ENCODE measurements at places on chromosomes 7 and 10.

DNA sequence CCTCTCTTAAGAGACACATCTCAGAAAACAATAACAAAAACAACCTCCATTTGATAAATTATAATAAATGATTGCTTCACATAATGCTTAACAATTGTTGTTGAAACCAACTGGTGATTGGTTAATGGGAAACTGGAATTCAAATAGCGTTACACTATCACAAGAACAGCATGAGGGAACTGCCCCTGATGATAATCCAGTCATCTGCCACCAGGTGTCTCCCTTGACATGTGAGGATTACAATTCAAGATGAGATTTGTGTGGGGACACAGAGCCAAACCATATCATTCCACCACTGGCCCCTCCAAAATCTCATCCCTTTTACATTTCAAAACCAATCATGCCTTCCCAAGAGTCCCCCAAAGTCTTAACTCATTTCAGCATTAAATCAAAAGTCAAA is 375.9 kb downstream of the BMPER start:
- DNase-seq = no peak

DNA sequence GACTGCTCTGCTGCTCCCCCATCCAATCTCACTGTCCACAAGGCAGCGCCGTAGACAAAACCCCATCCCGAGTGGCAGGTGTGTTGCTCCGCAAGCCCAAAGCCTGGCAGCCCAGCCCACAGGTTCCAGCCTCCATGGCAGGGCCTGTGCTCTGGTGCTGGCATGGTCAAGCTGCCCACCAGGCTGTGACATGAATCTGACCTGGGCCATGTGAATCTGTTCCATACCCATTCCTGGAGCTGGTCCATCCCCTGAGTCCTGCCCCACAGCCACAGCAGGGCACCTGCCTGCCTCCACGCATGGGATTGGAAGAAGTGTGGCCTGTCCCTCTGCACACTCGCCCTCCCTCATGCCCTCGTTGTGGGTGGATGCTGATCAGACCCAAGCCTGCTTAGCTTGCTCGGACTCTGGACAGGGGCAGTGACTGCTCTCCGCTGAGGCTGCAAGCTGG is 128.8 kb downstream of the PTPN20 start:
- no peak for DNase-seq

- no peak for DNase-seq
Observed at GRCh38 chr7:157784041-157784835, 447.4 kb downstream of the DNAJB6 start.

GRCh38 chr10:72297281-72297804 is 23.6 kb downstream of the DDIT4 start:
- DNase-seq = peak; percentile 63

DNA sequence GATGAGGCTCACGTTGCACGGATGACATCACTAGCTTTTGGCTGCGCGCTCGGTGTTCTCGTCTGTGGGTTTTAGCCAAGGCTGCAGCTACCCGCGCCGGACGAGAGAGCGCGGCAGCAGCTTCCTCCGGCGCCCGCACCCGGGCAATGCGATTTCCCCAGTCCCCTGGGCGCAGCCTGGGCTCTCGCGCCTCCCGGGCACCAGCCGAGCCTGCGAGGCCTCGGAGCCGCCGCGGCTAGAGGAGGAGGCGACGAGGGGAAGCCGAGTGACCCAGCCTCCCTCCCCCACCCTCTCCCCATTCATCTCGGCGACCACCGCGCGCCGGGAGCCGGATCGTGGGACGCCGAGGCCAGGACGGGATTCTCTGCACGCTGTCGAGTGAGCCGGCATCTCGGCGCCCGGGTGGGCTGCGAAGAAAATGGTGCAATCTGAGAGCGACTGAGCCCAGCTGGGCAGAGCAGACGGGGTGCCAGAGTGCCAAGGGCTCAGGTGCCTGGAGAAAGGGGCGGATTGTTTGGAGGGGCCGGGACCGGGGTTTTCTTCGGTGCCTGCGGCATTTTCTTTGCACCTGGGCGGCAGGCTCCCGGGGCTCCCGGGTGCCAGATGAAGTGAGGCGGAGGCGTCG is 1.2 kb upstream of the TMEM178B start:
- DNase-seq = no peak

- DNase-seq = no peak
Observed at GRCh38 chr7:2476298-2476697, at the start of gene GRIFIN. Gene GRIFIN, minus strand, starts transcription at chr7:2476398. Its CDS starts 15 bp downstream, at chr7:2476383.

DNA sequence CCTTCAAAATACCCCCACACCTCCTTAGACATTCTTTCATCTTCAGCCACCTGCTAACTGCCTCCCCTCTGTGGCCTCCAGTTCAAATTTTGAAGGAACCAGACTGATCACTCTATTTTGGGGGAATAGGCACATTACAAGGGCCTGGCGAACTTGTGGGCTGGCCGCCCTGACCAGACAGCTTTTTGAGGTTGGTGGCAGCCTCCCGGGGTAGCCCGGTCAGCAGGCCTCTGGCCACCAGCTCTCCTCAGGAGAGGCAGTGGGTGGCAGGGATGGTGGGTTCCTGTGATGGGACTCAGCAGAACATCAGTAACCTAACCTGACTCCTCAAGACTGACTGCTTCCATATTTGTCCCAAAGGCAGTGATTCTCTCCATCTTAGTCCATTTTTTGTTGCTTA is 17.4 kb upstream of the EEPD1 start:
- DNase-seq = no peak

DNA sequence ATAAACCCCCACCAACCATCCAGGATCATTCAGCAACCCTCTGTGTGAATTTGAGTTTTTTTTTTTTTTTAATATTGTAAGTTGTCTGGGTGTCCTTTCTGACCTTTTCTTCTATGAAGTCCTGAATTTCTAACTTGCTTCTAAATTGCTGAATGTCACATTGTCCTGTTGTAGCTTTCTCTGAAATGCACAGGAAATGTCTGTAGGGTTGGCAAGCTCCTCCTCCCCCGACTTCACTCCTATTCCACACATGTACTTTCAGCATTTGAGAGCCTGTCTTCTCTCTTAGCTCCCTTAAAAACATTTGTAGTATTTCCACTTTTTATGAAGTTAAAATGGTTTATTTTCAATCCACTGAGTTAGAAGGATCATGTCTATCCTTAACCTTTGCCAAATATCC is 3.3 kb upstream of the CNNM2 start:
- no peak for DNase-seq

DNA sequence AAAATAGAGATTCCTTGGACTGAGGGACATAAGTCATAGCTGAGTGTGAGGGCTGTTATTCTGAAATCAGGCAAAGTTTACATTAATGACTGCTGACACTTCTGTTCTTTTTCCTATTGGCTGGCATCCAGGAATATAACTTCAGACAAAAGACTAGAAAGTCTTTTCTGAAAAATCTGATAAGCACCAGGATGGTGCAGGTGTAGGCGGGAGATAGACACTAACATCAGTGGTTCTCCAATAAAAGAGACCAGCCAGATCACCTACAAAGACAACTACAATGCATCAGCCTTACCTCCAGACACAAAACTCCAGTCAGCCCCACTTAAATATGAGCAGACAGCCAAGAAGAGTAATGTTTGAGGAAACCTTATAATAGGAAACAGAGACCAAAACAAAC is 168.3 kb upstream of the LRGUK start:
- DNase-seq = no peak

DNA sequence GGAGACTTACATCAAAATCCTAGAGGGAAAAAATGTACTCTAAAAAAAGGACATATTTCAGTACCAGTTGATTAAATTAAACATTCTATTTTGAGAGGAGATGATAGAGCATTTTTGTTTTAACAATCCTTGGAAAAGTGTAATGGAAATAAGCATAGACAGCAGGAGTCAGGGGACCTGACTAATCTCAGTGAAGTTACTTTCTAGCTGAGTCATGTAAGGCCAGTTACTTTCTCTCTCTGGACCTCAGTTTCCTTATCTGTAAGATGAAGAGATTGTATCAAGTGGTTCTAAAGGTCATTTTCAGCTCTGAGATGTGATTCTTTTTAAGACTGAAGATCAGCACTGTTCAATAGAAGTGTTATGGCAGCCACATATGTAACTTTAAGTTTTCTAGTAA is 44.1 kb downstream of the VTI1A start:
- no peak for DNase-seq

GRCh38 chr7:157622000-157622399 is 285.2 kb downstream of the DNAJB6 start:
- no peak for DNase-seq

GRCh38 chr7:129750501-129750900 is 139.0 kb downstream of the NRF1 start:
- no peak for DNase-seq

DNA sequence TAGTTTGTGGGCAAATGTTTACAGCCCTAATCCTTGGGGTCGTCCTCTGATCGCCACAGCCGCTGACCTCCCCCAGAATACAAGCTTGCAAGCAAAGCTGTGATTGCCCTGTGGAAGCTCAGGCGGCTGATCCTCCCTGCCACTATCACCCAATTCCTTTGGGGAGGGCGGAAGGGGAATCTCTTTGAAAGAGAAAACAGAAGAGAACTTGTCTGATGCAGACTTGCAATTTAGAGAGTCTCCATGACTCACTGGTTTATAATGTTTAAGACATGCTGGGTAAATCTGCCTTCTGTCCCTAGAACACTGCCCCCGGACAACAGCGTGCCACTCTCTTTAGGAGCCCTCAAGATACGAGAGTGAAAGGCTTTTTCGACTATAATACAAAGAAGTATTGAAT is 75.5 kb downstream of the NRP1 start:
- no peak for DNase-seq

DNA sequence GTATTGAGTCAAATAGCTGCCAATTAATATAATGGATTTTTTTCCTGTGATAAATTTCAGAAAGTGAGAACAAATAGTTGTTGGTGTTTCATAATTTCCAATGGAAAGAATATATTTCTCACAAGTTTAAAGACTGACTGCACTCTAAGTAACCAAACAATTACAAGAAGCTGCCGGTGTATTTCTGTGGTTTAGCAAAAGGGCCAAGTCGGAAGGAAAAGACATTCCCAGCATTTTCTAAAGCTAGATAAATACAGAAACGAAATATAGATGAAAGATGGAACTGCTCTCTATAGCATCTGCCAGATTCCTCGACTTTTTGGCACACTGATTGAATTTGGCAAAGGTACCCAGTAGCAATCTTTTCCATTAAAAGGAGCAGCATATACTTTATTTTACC is 92.7 kb upstream of the MKX start:
- DNase-seq = no peak

GRCh38 chr10:61067671-61068336 is 123.8 kb upstream of the RHOBTB1 start:
- DNase-seq = no peak

DNA sequence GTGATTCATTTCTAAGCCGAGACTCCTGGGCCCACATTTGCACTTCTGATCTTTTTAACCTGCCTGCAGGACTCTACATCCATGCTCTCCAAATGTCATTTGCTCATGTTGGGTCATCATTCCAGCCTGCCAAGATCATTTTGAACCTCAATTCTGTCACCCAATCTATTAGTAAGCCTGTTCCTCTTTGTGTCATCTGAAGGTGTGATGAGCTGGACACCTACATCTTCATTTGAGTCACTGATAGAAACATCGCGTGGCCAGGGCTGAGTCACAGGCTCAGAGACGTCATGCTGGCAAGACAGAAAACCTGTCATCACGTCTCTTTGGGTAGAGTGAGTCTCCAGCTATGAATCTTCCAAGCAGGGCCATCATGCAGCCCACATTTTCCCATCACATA is 65.3 kb upstream of the SLF2 start:
- no peak for DNase-seq

DNA sequence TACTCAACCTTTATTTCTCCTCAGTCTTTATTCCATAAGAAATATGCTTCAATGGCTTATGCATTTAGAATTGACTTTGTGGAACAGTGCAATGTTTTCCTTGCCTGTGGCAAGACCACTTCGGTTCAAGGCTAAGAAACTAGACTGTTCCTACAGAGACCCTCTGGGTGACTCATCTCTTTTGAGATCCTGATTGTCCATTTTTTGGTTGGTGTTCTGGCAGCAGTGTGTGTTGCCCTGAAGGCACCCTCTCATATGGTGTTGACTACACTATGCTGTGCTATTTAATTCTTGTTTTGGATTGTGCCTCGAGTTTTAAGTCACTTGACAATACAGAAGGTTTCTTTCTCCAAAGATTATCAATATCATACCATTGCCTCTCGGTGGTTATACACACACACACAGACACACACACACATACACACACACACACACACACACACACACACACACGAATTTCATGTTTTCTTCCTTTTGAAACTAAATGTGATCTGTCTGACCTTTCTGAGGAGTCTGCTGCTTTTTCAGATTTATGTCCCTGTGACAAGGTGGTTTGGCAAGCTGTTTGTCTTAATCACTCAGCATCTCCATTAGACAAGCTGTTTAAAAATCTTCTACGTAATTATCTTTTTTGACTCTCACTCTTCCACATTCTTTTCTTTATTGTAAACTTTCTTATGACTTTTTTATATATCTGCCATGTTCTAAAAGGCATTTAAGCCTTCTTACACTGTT is 187.2 kb downstream of the VTI1A start:
- DNase-seq = no peak

- no peak for DNase-seq
Observed at GRCh38 chr7:36970551-36971514, 246.5 kb upstream of the AOAH start.

GRCh38 chr10:110746254-110746826 is 102.2 kb downstream of the RBM20 start:
- DNase-seq = peak; percentile 1

GRCh38 chr7:105387508-105388355 is 989 bp downstream of the SRPK2 start:
- no peak for DNase-seq

GRCh38 chr10:13589316-13589715 is 2.6 kb downstream of the PRPF18 start:
- DNase-seq = no peak

DNA sequence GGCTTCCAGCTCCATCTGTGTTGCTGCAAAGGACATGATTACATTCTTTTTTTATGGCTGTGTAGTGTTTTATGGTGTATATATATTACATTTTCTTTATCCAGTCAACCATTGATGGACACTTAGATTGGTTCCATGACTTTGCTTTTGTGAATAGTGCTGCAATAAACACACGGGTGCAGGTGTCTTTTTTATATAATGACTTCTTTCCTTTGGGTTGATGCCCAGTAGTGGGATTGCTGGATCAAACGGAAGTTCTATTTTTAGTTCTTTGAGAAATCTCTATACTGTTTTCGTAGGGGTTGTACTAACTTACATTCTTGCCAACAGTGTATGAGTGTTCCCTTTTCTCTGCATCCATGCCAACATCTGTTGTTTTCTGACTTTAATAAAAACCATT is 189.7 kb downstream of the ACTR3B start:
- DNase-seq = no peak

GRCh38 chr7:100476101-100476780 is 2.8 kb downstream of the TSC22D4 start:
- DNase-seq = no peak

DNA sequence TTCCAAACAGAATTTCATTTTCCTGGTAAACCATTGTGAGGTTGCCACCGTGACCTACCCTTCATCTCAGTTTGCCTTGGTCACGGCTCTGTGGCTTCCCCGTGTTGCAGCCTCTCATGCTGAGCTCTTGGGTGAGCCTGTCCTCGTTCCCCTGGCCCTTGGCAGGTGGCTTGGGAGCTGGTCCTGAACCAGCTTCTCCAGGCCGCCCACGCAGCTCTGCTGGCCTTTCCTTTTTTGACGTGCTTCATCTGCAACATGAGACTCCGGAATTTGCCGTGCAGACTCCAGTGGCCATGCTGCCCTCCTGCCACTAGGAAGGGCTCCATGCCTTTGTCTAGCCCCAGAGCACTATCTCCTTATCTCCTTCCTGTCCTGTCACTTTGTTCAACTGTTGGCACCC is 93.0 kb upstream of the NPS start:
- DNase-seq = no peak
